ENCODE measurements at places on chromosomes 5 and 9.

DNA sequence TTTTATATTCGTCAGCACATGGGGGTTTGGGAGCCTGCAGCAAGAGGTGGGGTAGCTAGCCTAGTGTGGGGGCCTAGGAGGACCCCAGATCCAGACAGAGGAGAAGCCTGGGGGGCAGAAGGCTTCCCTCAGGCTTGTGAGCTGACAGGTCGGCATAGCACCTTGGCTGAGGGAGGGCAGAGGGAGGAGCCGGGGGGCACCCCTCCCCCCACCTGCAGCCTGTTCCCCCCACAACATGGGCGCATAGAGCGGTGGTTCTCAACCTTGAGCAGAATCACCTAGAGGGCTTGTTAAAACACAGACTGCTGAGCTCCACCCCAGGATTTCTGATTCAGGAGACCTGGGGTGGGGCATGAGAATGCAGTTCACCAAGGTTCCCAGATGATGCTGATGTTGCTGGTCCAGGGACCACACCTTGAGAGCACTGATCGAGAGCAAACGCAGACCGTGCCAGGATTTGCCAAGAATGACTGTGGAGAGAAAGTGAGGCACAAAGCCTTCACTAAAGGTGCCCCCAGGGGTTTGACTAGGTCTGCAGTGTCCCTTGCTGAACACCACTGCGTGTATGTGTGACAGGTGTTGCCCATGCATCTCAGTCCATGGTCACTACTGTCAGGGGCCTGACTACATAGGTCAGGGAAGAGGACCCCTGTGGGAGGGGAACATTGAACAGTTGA lies 163.3 kb downstream of the MACROH2A1 start:
- H3K27ac ChIP-seq, result no peak overlapping the region
- H3K27me3 ChIP-seq, result no peaks in the 10 kb centered on the region
- H3K36me3 ChIP-seq, result no peaks in the 10 kb centered on the region
- no peak overlapping the region for H3K4me3 ChIP-seq
- DNase-seq, result no peak

GRCh38 chr9:128995791-128996190 lies 32.3 kb downstream of the SH3GLB2 start:
- H3K4me3 ChIP-seq, result no peak overlapping the region
- no peak for DNase-seq
- no peaks in the 10 kb centered on the region for H3K4me1 ChIP-seq
- H3K36me3 ChIP-seq, result peaks cover 13% of the 10 kb centered on the region
- H3K27ac ChIP-seq, result no peak overlapping the region

GRCh38 chr5:5497152-5497788 lies 74.8 kb downstream of the ICE1 start:
- peaks cover 19% of the 10 kb centered on the region for H3K4me1 ChIP-seq
- H3K4me3 ChIP-seq, result no peak overlapping the region
- no peak overlapping the region for H3K27ac ChIP-seq
- no peaks in the 10 kb centered on the region for H3K27me3 ChIP-seq
- no peaks in the 10 kb centered on the region for H3K36me3 ChIP-seq

DNA sequence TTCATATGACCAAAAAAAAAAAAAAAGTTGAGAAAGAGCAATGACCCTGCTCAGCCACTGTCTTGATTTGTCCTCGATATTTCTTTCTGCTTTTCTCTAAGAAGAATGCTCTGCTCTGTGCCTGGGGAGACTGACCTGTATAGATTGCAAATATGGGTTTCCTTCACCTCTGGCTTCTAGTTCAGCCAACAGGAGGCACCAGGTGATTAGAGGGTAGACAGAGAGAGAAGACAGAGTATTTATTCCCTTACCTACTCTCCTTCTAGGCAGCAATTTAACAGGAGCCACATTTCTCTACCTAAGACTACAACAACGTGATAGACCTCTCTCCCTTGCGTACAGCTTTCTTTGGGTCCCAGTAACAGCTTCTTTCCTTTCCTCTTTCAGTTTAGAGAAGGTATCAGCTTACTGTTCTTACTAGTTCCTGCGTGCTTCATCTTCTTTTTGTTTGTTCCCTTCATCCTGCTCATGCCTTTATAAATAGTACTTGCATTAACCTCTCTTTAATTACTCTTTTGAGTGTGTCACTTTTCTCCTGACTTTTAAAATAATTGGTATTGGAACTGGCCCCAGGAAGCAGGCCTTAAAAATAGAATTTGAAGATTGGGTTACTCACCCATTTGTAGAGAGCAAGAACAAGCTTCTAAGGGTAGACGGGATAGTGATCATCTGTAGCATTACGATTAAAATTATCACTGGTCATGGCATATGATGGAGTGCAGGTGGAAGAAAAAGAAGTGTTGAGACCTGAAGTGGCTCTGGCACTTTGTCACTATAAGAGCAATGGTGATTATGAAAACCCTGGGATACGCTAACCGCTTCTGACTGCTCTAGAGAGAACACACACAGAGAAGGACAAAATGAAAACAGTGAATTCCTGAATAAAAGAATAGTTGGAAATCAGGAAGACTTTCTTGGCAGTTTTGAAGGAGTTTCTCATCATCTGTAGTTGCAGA lies 161.2 kb upstream of the FSTL4 start:
- H3K4me3 ChIP-seq, result no peak overlapping the region
- DNase-seq, result no peak
- H3K4me1 ChIP-seq, result peaks cover 5% of the 10 kb centered on the region
- H3K27ac ChIP-seq, result peak overlapping the region; percentile 67

GRCh38 chr5:11396917-11397316 lies 507.3 kb downstream of the CTNND2 start:
- no peaks in the 10 kb centered on the region for H3K36me3 ChIP-seq
- no peak for DNase-seq
- no peak overlapping the region for H3K4me3 ChIP-seq
- no peak overlapping the region for H3K27ac ChIP-seq
- no peaks in the 10 kb centered on the region for H3K4me1 ChIP-seq

DNA sequence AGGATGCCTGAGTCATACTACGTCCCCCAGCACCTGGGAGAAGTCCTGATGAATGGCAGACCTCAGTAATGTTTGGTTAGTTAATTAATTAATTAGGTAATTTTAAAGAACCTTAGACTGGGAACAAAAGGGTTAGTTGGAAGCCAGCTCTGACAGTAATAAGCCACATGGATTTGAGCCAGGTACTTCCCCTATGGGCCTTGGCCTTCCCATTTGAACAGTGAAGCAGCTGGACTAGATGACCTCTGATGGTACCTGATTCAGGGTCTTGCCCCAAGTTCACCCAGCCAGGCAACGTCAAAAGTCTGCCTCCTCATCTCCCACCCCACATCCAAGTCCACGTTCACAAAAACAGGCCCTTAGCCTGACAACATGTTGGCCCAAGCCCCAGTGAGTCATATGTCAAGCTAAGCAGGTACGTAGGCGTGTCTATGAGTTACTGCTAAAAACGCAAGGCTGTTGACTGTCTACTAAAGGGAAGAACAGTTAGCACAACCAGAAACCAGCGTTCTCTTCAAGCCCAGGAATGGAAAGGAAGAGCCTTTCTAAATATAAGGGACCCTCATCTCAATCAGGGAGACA lies 303.2 kb downstream of the ACTL7B start:
- peak overlapping the region; percentile 78 for H3K27ac ChIP-seq
- no peak overlapping the region for H3K4me3 ChIP-seq
- no peaks in the 10 kb centered on the region for H3K27me3 ChIP-seq
- H3K36me3 ChIP-seq, result no peaks in the 10 kb centered on the region

GRCh38 chr5:120528609-120529008 lies 64.5 kb downstream of the PRR16 start:
- H3K27ac ChIP-seq, result no peak overlapping the region
- no peaks in the 10 kb centered on the region for H3K27me3 ChIP-seq
- no peaks in the 10 kb centered on the region for H3K4me1 ChIP-seq

DNA sequence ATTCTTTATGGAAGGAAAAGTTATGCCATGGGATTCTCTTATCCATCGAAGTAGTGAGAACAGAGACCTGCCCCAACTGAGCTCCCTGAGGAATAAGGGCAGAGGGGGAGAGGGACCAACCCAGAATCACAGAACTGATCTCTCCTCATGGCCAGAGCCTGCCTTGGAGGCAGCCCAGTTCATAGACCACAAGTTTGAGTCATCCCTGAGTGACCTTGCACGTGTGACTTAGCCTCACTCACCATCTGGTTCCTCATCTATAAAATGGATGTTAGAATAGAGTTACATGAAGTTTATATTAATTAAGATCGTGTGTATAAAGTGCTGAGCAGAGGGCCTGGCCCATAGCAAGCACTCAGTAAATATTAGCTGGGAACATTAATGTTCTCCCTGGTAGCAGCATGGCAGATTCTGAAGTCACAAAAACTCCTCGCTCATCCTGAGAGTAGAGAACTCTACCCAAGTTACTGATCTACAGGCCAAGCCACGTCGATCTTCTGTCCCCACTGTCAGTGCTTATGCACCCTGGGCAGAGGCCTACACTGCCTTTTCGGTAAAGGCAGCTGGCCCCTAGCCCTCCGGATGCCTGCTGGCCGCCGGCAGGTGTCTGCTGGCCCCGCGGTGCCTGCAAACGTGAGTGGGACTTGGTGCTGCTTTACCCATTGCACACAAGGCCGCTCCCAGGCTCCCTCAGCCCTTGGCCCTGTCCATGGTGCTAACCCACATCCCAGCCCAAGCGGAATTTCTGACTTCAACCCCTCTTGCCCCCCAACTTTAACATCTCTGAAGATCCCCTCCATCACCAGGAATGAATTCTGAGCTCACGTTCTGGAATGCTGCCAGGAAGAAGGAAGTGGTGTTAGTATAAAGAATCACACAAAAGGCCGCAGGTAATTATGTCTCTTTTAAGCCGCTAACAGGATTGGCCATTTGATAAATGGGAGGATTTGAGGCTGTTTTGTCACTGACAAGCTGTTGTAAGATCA lies 61.1 kb upstream of the ARAP3 start:
- no peaks in the 10 kb centered on the region for H3K36me3 ChIP-seq
- no peak for DNase-seq
- no peaks in the 10 kb centered on the region for H3K4me1 ChIP-seq
- no peak overlapping the region for H3K27ac ChIP-seq
- no peaks in the 10 kb centered on the region for H3K27me3 ChIP-seq

GRCh38 chr5:78327761-78328510 lies 32.5 kb upstream of the SCAMP1 start:
- H3K4me1 ChIP-seq, result no peaks in the 10 kb centered on the region
- no peak for DNase-seq

GRCh38 chr5:124658867-124659557 lies 87.4 kb downstream of the ZNF608 start:
- no peaks in the 10 kb centered on the region for H3K27me3 ChIP-seq
- H3K4me3 ChIP-seq, result no peak overlapping the region
- peaks cover 77% of the 10 kb centered on the region for H3K4me1 ChIP-seq
- no peaks in the 10 kb centered on the region for H3K36me3 ChIP-seq
- peak overlapping the region; percentile 31 for H3K27ac ChIP-seq

GRCh38 chr5:55633574-55634208 lies 78.4 kb downstream of the SLC38A9 start:
- H3K27me3 ChIP-seq, result no peaks in the 10 kb centered on the region
- peaks cover 33% of the 10 kb centered on the region for H3K4me1 ChIP-seq
- peak; percentile 55 for DNase-seq
- H3K27ac ChIP-seq, result peak overlapping the region; percentile 87

DNA sequence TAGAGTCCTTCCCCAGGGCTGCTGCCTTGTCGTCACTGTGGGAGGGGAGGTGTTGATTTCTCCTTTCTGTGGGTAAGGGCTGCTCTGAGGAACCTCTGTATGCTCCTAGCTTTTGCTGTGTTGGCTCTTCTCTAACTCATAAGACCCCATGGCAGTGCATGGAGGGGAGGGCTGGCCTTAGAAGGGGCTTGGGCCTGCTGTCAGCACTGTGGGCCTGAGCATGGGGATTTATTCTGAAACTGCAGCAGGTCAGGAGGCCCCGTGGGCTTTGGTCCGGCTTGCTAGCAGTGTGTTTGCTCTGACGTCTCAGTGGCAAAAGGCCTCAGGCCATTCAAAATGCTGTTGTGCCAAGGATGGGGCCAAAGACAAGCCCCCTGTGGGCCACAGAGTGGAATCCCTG lies 6.8 kb downstream of the FGF18 start:
- H3K27me3 ChIP-seq, result no peaks in the 10 kb centered on the region
- H3K4me3 ChIP-seq, result no peak overlapping the region
- no peaks in the 10 kb centered on the region for H3K36me3 ChIP-seq
- no peak overlapping the region for H3K27ac ChIP-seq
- no peak for DNase-seq
- H3K4me1 ChIP-seq, result peaks cover under 1% of the 10 kb centered on the region

- no peak overlapping the region for H3K27ac ChIP-seq
- H3K4me3 ChIP-seq, result no peak overlapping the region
- no peaks in the 10 kb centered on the region for H3K36me3 ChIP-seq
Measured at GRCh38 chr5:77651343-77651742, 12.8 kb upstream of the OTP start.

DNA sequence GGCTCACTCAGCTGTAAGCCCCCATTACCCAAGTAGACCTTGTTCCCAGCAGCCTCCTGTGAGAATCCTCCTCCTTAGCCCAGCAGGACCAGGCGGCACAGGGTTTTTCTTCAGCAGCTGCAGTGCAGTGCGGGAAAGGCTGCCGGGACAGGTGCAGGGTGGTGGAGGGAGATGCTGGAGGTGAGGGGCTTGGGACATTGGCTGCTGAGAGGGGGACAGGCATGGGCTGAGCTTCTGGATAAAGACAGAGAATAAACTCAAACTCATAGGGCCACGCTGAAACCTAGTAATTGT lies 174.7 kb downstream of the CACNA1B start:
- DNase-seq, result no peak
- no peaks in the 10 kb centered on the region for H3K36me3 ChIP-seq
- H3K4me1 ChIP-seq, result no peaks in the 10 kb centered on the region
- H3K27me3 ChIP-seq, result peaks cover 14% of the 10 kb centered on the region

- no peaks in the 10 kb centered on the region for H3K27me3 ChIP-seq
- no peak overlapping the region for H3K4me3 ChIP-seq
- no peak for DNase-seq
- no peaks in the 10 kb centered on the region for H3K36me3 ChIP-seq
- peaks cover 24% of the 10 kb centered on the region for H3K4me1 ChIP-seq
Measured at GRCh38 chr5:102826629-102827028, 71.5 kb downstream of the PAM start.

DNA sequence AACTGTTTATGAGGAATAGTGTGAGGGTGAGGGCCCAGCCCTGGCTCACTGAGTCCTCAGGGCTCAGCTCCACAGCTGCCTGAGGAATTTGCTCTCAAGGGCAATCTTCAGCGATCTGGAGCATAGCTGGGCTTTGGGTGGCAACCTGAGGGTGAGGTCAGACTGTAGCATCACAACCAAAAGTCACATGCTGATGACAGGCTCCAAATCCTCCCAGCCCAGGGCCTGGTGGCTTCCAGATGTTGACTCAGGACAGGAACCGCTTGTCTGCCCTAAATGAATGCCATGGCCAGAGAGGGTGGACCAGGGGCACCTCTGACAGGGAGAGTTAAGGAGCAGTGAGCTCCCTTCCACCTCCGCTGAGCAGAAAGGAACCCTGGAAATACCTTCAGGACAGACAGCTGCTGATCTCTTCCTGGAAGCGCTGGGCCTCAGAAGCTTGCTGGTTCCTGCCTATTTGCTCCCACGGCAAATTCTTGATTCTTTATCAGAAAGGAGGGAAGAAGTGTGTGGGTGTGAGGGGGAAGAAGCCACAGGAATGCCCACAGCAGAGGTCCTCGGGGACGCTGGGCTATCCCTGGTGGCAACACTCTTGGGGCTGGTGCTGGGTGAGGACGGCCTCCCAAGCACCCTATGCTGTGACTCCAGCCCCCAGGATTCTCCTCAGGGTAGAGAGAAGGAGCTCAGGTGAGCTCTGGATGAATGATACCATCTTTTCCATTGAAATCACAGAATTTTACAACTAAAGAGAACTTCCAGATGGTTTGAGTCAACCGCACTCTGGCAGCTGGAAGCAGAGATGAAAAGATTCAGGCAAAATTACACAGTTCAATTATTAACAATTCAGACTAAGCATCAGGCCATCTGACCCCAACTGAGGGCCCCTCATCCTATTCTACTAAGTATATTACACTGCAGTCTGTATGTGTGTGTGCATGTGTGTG lies 13.8 kb upstream of the CTSL start:
- H3K36me3 ChIP-seq, result no peaks in the 10 kb centered on the region
- H3K4me3 ChIP-seq, result no peak overlapping the region
- peaks cover 13% of the 10 kb centered on the region for H3K4me1 ChIP-seq
- H3K27ac ChIP-seq, result peak overlapping the region; percentile 32

Measured in psoas muscle (tissue), 8 donors.